ENCODE measurements at places on chromosomes 1 and 21. TPM values are rescaled to one million over a fixed set of nuclear protein-coding genes. Genes with fewer than 3 reads are reported as not detected.

GRCh38 chr1:191206513-191207207 is 729.0 kb upstream of the BRINP3 start:
- no peak for DNase-seq

The TRIM46 gene
- 4.6 TPM for total RNA-seq

The CFHR3 gene
- not detected for total RNA-seq

DNA sequence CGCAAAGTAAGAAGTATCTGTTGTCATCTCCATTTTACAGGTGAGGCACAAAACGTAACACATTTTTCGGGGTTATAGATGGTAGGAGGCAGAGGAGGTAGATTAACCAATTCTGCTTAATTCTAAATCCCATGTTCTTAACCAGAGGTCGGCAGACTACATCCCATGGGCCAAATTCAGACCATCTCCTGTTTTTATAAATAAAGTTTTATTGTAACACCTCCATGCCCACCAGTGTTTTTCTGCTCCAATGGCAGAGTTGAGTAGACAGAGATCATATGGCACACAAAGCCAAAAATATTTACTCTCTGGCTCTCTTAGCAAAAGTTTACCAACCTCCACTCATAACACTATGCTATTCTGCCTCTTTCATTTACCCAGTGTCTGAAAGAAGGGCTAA is 30.9 kb downstream of the FHAD1 start:
- no peak for DNase-seq

The CELA2B gene
- total RNA-seq = not detected

DNA sequence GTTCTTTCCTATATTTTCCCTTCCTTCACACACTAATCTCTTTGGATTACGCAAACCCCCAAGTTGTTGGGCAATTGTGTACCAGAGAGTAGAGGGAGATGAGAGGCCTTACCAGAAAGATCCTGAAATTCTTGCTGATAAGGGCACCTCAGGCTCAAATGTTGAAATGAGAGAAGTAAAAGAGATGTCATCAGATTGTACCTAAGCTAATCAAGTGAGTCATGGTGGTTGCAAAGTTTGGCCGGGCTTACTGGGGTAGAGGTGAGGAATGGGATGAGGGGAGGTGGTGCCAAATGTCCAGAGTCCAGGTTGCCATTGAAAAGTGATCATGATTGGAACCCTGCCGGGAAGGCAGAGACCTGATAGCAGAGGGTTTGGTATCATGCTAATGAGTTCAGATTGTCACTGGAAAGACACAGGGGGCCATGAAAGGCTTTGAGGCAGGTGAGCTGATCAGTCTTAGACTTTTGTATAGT is 43.1 kb downstream of the OPTC start:
- DNase-seq = no peak

The HES3 gene
- total RNA-seq = not detected

- no peak for DNase-seq
Observed at GRCh38 chr21:44994047-44994694, 54.3 kb downstream of the SLX9 start.

The BCAN gene
- total RNA-seq = not detected

GRCh38 chr1:54037476-54037875 is 15.5 kb downstream of the TMEM59 start:
- no peak for DNase-seq

The FCGR3B gene
- total RNA-seq = not detected

The S100A1 gene
- total RNA-seq = not detected

GRCh38 chr1:17732475-17732874 is 22.7 kb upstream of the ACTL8 start:
- DNase-seq = no peak

DNA sequence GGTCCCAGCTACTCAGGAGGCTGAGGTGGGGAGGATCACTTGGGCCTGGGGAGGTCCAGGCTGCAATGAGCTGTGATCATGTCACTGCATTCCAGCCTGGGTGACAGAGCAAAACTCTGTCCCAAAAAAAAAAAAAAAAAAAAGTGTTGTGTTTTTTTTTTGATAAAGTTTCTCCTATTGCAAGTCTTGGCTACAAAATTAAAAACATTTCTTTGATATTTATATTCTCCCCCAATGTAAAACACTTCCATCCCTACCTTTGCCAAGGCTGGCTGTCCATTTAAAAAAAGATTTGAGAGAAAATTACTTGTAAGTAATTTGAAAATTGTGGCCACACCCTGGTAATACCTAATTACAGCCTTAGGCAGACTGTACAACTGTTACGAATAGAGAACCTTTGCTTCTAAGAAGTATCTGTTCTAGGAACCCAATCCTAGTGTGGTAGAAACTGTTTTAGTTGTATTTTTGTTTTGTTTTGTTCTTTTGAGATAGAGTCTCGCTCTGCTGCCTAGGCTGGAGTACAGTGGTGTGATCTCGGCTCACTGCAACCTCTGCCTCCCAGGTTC is 11.2 kb downstream of the ZNF436 start:
- DNase-seq = no peak

The PLA2G2F gene
- not detected for total RNA-seq

GRCh38 chr1:22680726-22681125 is 27.7 kb downstream of the C1QB start:
- no peak for DNase-seq

The OR2T29 gene
- not detected for total RNA-seq

The GFI1 gene
- total RNA-seq = 85.0 TPM

DNA sequence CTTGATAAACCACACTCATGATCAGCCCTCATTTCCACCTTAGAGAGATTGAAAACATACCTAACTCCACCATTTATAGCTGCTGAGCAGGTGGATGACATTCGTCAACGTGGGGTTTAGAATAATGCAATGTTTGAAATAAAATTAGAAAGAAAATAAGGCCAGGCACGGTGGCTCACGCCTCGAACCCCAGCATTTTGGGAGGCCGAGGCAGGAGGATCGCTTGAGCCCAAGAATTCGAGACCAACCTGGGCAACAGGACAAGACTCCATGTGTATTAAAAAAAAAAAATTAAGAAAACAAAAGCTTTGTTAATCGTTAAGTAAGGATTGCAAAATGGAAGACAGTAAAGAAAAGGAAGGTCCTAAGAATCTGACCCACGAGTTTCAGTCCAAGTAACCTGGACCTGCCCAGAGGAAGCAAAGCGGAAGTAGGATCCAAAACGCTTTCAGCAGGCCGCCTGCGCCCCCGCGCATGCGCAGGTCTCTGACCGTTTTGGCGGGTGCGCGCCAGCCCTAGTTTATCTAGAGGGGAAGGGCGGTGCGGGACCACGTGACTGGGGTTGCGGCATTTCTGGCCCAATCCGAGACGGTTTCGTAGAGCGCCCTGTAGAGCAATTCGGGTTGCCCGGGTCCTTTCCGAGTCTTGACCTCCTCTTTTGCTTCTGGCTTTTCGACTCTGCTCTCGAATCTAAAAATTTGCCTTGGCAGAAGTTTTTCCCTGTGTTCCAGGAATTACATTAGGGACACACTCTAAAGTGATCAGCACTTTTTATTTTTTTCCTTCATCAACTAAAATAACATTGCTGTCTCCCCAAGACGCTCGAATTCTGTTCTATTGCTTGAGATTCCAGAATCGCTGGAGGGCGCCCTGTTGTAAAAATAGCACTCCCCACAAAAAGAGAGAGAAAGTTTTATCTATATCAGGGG is 22.5 kb downstream of the ANP32E start:
- DNase-seq = peak; percentile 90

The SMPDL3B gene
- total RNA-seq = 0.92 TPM

GRCh38 chr1:15633756-15634420 is 16.6 kb downstream of the DDI2 start:
- DNase-seq = no peak

DNA sequence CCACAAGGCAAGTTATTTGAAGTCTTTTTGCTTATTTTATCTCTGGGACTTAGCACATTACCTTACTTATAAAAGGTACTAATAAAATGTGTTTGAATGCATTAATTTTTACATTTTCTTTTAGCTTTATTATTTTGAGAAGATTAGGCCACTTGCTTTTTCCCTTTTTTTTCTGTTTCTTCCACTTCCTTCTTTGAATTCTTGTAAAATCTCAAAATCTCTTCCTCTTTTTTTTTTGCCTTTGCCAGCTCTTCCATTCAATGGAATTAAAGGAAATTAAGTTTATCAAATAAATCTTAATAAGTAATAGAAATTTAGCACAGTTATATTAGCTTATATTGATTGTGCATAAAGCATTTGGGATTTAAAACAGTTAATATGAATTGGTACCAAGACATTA is 260.9 kb downstream of the SRGAP2C start:
- no peak for DNase-seq

The LORICRIN gene
- not detected for total RNA-seq

DNA sequence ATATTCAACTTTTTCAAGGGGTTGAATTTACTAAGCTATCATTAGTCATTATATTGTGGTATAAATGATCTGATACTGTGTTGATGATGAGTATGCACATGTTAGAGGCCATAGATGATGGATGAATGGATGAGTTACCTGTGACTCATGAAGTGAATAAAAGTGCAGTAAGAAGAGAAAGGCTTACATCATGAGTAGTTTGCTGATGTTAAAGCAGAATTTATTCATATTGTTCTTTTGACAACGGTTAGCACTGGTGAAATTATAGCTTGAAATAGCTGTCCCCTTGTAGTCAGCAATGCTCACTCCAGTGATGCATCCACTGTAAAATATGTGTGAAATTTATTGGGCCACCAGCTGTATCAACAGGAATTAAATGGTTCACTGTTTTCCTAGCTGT is 541.0 kb upstream of the ZRANB2 start:
- DNase-seq = no peak

DNA sequence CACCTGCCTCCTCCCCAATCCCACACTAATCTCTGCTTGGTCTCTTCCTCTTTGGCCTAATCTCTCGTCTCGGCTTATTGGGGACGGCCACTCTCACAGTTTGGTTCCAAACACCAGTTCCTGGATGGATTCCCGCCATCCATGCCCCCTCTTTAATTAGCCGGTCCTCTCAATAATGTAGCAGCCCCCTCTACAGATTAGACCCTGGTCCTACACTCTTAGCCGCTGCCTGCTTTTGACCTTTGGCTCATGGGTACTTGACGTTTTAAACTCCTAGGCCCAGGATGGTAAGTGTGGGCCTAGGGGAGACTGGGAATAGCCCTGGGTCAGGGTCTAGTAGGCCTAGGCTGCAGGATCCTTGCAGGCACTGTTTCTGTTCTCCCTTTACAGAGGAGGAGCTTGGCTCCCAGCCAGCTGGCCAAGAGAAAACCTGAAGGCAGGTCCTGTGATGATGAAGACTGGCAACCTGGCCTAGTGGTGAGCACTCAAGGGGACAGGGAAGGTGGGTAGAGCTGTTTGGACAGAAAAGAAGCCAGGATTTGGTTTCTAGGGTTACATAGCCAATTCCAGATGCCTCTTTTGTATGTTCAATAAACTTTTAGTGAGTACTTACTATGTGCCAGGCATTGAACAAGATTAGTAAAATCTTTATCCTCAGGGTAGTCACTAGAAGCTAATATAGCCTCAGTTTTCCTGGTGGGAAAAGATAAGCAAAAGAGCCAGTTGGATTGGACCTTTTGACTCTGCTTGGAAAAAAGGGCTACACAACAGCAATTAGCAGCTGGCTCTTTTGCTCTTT is 758 bp downstream of the RAD54L start:
- DNase-seq = peak; percentile 50

DNA sequence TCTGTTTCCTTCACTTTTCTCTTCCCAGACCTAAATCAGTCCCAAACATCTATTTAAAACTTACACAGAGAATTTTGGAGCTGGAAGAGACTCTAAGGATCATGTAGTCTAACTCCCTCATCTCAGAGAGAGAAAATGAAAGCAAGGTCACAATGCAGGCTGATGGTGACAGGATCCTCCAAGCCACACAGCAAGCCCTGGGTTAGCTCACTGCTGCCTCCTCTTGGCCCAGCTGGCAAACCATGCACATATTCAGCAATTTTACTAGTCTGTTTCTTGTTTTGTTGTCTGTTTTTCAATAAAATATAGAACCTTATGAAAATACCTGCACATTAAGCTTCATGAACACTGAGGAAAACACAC is 27.7 kb upstream of the LY9 start:
- DNase-seq = peak; percentile 85

DNA sequence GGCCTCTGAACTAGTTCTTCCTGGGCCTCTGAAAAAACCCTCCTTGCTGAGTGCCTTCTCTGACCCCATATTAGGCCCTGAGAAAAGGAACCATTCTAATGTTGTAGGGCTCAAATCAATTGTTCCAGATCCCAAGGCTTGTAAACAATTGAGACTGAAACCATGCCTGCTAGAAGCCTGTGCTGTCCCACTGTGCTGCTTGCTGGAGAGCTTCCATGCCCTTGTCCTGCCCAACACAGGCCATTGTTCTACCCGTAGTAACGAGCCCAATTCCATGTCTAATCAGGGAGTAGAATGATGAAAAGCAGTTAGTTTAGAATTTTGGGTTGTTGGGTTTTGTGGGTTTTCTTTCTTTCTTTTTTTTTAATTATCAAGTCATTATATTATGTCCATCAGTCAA is 47.4 kb downstream of the ZNF281 start:
- DNase-seq = no peak

GRCh38 chr1:119253366-119253765 is 112.9 kb upstream of the WARS2 start:
- no peak for DNase-seq

DNA sequence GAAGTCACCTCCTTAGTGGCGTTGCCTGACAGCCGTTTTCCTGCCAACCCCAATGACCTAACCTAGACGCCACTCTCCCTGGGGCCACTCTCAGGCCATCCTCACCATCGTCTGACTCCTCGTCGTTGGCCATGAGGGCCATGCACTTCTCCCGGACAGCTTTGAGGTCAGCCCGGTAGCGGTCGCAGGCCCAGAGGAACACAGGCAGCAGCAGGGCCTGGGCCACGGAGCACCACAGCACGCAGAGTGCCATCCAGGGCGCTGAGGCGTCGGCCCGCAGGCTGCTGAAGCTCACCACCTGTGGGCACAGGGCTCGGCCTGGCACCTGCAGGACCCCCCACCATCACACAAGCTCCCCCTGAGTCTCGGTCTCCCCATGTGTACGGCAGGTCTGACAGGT is 7.3 kb downstream of the HES3 start:
- no peak for DNase-seq

- DNase-seq = no peak
Observed at GRCh38 chr1:46687093-46687659, 15.5 kb downstream of the TEX38 start.

- DNase-seq = no peak
Observed at GRCh38 chr1:74222701-74223100, 12.5 kb upstream of the TNNI3K start.

DNA sequence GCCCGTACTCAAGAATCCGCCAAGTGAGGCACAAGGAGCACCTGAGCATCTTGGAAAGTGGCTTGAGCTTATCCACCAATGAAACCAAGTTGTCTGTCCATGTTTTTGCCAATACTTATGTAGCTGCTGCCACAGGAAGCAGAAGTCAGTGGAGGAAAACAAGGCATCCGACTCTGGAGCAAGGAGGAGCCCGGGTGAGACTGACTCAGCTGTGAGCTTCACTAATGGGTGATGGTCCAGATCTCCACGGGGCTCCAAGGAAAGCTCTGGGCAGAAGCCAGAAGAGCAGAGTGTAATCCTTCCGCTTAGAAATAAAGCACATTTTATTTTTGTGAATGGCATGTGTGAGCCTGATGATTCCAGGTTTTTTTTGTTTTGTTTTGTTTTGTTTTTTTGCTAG is 12.3 kb upstream of the SSR2 start:
- DNase-seq = no peak

Measured in activated naive CD8-positive, alpha-beta T cell treated with anti-CD3 and anti-CD28 coated beads for 36 hours (primary cell).